IMR-90 (cell line): ENCODE measurements at places on chromosomes 5 and 9. TPM values are rescaled to one million over a fixed set of nuclear protein-coding genes. Genes with fewer than 3 reads are reported as not detected.

The STPG3 gene
- not detected in 2 replicates for total RNA-seq

The HCN1 gene
- total RNA-seq: not detected in 2 replicates

The HACD4 gene
- 2.2 and 2.8 TPM in 2 replicates for total RNA-seq

The OLFML2A gene
- 1.4 and 2.0 TPM in 2 replicates for total RNA-seq

The SLC28A3 gene
- total RNA-seq: 1.9 and 2.2 TPM in 2 replicates

The DBH gene
- total RNA-seq: not detected in 2 replicates

The PTGR1 gene
- total RNA-seq: 45.9 and 80.8 TPM in 2 replicates

The IL3 gene
- not detected in 2 replicates for total RNA-seq

The TMEM215 gene
- total RNA-seq: not detected in 2 replicates

The FOXI1 gene
- not detected in 2 replicates for total RNA-seq

The OR1J2 gene
- not detected in 2 replicates for total RNA-seq

The SLC25A2 gene
- 0.28 TPM in 1 of 2 replicates, not detected in the other for total RNA-seq

The TRMT10B gene
- 2.3 and 2.5 TPM in 2 replicates for total RNA-seq

The LCP2 gene
- not detected in 2 replicates for total RNA-seq
